Adrenal gland (tissue), 19 donors: ENCODE measurements at places on chromosomes 5 and 9.
A peak's percentile ranks its signal among the peaks of the same experiment; 100 is the strongest.

GRCh38 chr9:109382182-109382581 lies 61.3 kb upstream of the EPB41L4B start:
- H3K27ac ChIP-seq: no peak overlapping the region
- H3K4me3 ChIP-seq: no peak overlapping the region
- H3K27me3 ChIP-seq: no peaks in the 10 kb centered on the region
- no peak for DNase-seq
- no peaks in the 10 kb centered on the region for H3K36me3 ChIP-seq

DNA sequence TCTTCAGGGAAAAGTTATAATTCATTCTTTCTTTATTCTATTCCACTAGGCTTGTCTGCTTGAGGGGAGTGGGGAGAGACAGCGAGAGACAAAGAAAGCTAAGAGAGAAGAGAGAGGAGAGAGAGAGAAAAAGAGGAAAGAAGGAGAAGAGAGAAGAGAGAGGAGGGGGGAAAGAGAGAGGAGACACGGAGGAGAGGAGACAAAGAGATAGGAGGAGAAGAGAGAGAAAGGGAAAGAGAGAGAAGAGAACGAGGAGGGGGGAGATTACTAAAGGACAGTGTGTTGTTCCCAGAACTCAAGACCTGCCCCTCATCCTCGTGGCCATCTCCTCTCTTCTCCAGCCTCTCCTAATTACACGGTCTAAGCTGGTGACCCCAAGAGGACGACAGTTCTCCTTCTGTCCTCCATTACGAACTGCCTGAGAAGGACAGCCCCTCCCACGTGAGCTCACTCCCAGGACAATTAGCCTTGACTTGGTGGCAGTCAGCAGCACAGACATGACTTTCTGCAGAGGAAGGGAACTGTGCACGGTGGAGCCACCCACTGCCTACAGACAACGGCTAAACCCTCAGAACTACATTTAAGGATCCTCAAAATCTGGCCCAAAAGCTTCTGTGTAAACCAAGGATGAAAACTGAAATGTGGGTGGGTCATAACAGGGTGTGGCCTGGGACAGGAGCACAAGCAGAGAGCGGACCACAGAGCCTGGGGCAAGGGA lies 99.1 kb downstream of the COL23A1 start:
- no peaks in the 10 kb centered on the region for H3K4me1 ChIP-seq
- no peak for DNase-seq
- H3K27me3 ChIP-seq: no peaks in the 10 kb centered on the region
- no peak overlapping the region for H3K4me3 ChIP-seq
- no peak overlapping the region for H3K27ac ChIP-seq
- no peaks in the 10 kb centered on the region for H3K36me3 ChIP-seq

- no peak overlapping the region for H3K4me3 ChIP-seq
- no peak for DNase-seq
- H3K36me3 ChIP-seq: no peaks in the 10 kb centered on the region
- H3K27ac ChIP-seq: no peak overlapping the region
Measured at GRCh38 chr9:124271660-124272059, 13.9 kb downstream of the NEK6 start.

DNA sequence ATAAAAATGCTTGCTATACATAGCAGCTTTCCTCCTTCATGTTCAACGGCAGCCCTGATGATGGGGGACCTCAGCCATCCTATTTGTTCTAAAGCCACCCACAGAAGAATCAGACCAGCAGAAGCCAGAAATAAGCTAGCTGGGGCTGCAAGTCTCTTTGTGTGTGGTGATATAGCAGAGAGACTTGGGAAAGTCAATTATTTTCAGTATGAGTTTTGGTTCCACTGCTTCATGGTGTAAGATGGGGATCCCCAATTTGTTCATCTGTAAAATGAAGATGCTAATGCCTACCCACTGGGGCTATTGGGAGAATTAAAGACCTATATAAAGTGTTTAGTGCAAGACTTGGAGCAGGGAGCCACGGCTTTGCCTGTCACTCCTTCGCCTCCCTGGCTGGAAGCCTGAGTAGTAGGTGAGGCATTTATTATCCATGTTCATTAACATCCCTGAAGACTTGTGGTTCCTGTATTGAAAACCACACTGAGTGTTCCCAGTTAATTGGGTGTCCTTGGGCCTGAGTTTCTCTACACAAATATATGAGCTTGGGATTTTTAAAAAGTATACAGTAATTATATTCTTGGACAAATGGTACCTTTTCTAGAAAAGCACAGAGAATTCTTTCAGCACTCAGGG lies 210.1 kb upstream of the SLC24A2 start:
- H3K4me1 ChIP-seq: no peaks in the 10 kb centered on the region
- H3K27me3 ChIP-seq: no peaks in the 10 kb centered on the region
- DNase-seq: no peak
- no peak overlapping the region for H3K27ac ChIP-seq
- no peaks in the 10 kb centered on the region for H3K36me3 ChIP-seq

DNA sequence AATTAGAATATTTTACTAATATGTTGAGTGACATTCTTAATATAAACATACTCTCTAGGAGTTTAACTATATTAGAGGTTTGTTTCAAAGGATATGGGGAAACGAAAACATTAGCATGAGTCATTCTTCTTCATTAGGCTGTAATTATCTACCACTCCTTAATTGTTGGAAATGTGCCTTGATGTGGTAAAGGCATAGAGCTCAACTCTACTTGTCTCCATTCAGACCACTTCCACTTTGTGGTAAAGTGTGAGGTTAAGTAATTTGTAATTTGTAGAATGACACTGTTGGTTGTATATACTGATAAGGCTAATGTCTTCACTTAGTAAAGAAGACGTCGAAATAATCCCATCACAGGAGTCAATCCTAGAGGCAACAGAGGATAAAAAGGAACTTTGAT lies 58.1 kb downstream of the HAPLN1 start:
- no peak overlapping the region for H3K27ac ChIP-seq
- DNase-seq: no peak
- no peaks in the 10 kb centered on the region for H3K36me3 ChIP-seq
- no peak overlapping the region for H3K4me3 ChIP-seq
- H3K4me1 ChIP-seq: no peaks in the 10 kb centered on the region
- H3K27me3 ChIP-seq: no peaks in the 10 kb centered on the region

DNA sequence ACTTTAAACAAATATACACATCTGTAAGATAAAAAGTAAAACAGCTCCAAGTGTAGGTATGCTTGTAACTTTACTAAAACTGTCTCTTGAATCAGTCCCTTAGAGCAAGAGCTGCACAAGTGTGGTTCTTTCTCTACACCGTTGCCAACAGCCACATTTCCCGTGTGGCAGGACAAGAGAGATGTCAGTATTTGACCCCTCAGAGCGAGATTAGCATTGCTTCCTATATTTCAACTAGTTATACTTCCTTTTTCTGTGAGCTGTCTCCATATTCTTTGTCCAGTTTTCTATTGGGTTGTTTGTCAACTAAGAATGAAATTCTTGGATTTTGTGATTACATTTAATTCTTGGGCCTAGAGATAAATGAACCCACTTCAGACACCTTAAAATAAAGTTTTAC lies 8.0 kb downstream of the PLIN2 start:
- no peak for DNase-seq
- H3K36me3 ChIP-seq: peaks cover 91% of the 10 kb centered on the region
- peak overlapping the region; percentile 12 for H3K27ac ChIP-seq
- H3K4me1 ChIP-seq: peaks cover 32% of the 10 kb centered on the region
- no peaks in the 10 kb centered on the region for H3K27me3 ChIP-seq
- no peak overlapping the region for H3K4me3 ChIP-seq

DNA sequence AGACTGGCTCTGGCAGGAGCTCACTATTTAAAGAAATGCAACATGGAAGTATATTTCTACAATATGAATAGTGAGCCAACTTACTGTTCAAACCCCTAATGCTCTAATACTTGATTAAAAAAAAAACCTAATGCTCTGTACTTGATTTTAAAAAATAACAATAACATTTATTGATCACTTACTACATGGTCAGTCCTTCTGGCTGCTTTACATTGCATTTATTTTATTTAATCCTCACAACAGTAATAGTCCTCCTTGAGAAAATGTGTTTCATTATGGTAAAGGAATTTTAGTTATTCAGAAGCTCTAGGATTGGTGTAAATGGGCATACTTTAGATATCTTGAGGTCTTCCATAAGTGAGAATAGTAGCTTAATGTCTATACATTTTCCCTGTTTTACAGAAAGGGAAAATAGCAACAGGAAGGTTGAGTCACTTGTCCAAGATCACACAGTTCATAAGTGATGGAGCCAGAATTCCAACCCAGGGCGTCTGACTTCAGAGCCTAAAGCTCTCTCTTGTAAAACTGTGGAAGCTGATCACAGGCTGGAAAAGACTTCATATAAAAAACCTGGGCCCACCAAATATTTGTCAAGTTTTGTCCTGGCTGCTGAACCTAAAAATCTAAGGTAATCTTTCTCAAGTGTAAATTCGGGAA lies 1.0 kb downstream of the STARD4 start:
- peak overlapping the region; percentile 90 for H3K27ac ChIP-seq
- H3K27me3 ChIP-seq: no peaks in the 10 kb centered on the region
- DNase-seq: no peak
- H3K36me3 ChIP-seq: no peaks in the 10 kb centered on the region

GRCh38 chr5:142292808-142293207 lies 32.0 kb downstream of the SPRY4 start:
- H3K36me3 ChIP-seq: no peaks in the 10 kb centered on the region
- no peak overlapping the region for H3K27ac ChIP-seq
- no peak overlapping the region for H3K4me3 ChIP-seq
- H3K4me1 ChIP-seq: peaks cover 30% of the 10 kb centered on the region
- H3K27me3 ChIP-seq: no peaks in the 10 kb centered on the region
- no peak for DNase-seq
